HFFc6 (cell line): ENCODE measurements at places on chromosomes 2 and 18.
A peak's percentile ranks its signal among the peaks of the same experiment; 100 is the strongest.

DNA sequence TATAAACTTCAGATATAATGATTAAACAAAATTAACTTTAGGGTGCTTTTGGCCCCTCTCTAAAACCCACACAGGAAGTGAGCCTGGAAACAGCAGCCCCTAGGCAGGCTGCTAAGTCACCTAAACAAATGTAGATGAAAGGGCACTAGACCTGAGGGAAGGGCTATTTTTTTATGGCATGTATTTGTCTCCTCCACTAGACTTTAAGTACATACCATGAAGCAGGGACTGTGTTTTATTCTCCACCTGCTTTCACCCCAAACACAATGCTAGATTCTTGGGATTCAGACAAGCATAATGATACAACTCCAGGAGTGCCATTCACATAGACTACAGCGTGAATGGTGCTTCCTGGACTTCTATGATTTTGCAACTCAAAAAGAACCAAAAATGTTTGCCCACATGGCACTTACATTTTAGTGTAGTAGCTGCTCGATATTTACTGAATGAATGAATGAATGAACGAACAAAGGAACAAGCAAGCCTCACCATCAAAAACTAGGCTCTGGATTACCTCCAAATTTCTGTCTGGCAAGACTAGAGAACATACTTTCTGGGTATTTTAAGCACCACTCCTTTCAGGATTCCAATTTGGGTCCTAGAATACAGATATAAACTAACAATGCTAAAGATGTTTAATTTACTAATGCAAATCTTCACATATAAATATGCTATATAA, 10.1 kb downstream of the ATAD2B start:
- no peak for DNase-seq

GRCh38 chr2:28447943-28448792, 47.7 kb upstream of the PLB1 start:
- peak; percentile 88 for DNase-seq

GRCh38 chr2:179410552-179411356, 146.1 kb upstream of the SESTD1 start:
- peak; percentile 58 for DNase-seq

- DNase-seq: no peak
Measured at GRCh38 chr2:173149491-173149890, 73.8 kb downstream of the MAP3K20 start.

DNA sequence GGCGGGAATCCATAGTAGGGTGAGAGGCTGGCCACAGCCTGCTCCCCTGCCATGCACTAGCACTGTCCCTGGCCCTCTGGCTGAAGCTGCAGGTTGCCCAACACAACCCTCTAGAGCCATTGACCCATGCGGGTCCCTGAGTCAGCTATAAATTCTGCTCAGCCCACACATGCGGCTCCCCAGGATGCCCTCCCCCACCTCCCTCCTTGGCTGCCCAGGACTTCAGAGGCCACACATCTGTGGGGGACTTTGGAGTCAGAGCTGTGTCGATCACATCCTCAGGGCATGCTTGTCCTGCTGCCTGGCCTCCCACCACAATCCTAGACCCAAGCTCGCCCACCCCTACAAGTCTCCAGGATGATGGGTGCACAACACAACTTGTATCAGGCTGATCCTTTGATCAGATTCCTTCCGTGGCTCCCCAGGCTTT, 97.0 kb downstream of the TFCP2L1 start:
- DNase-seq: no peak

- peak; percentile 57 for DNase-seq
Measured at GRCh38 chr2:28360718-28361293, 31.9 kb upstream of the FOSL2 start.

GRCh38 chr2:4219571-4219970, 516.2 kb downstream of the DCDC2C start:
- no peak for DNase-seq

DNA sequence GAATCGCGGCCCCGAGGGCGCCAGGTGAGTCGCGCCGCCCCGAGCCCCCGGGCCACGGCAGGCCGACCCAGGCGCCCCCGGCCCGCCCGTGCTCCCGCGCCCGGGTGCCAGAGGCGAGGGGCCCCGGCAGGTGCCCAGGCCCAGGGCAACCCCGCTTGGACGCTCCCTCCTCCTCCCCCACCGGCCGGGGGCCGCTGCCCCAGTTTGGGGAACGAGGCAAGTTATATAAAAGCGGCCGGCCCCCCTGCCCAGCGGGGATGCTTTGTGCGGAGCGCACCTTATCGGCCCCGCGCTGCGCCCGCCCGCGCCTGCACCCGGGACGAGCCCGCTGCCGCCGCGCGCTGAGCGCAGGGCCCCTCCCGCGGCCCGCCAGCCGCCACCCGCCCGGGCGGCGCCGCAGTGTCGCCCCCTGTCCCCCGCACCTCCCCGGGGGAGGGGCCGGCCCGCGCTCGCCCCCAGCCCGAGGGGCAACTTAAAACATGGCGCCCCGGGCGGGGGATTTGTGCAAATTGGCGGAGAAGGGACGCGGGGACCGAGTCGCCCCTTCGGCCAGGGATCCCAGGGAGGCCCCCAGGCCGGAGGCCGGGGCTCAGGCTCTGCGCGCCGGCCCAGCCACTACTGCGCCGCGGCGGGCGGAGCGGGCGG, 639 bp downstream of the EPB41L3 start:
- DNase-seq: no peak

DNA sequence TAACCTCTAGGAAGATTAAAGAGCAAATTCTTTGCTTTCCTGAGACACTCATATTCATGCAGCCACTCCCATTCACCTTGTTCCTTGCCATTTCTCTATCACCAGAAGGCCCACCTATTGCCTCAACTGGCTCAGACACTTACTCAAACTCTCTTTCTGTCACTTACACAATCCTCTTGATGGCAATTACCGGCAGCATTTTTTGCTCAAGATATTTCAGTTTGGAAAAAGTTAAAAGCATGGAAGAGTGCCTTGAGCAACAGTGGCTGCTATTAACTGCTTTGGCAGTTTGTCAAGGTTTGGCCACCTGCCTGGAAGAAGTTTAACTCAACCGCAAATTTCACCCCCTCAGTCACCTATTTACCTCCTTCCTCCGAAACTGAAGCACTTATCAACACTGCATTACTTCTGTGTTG, 1104.0 kb upstream of the PIK3C3 start:
- no peak for DNase-seq

DNA sequence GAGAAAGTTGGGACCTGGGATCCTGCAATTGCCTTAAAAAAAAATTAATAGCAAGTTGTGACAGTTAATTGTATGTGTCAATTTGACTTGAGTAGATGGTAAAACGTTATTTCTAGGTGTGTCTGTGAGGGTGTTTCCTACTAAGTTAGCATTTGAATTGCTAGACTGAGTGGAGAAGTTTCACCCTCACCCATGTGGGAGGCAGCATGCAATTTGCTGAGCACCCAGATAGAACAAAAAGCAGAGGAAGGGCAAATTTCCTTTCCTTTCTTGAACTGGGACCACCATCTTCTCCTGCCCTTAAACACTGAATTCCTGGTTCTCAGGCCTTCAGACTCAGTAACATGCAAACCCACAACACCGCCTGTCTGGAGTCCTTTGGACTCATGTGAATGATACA, 455.7 kb downstream of the GALR1 start:
- DNase-seq: no peak

DNA sequence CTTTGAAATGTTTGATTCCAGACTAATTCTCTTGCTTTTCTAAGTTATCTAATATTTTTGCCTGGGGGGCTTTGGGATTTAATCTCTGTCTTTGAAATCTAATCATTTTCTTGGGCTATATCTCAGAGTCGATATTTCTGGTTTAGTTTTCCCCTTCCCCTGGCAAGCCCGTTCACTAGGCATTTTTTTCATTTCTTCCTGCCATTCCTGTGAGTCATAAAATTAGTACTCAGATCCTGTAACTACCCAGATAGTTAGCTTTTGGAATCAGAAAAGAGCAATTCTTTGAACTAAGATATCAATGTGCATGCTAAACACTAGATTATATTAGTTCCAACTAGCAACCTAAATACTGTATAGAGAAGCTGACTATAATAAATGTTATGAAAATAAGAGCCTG, 29.4 kb upstream of the RNF149 start:
- peak; percentile 32 for DNase-seq

GRCh38 chr2:68438455-68439303, 28.4 kb downstream of the FBXO48 start:
- DNase-seq: no peak

DNA sequence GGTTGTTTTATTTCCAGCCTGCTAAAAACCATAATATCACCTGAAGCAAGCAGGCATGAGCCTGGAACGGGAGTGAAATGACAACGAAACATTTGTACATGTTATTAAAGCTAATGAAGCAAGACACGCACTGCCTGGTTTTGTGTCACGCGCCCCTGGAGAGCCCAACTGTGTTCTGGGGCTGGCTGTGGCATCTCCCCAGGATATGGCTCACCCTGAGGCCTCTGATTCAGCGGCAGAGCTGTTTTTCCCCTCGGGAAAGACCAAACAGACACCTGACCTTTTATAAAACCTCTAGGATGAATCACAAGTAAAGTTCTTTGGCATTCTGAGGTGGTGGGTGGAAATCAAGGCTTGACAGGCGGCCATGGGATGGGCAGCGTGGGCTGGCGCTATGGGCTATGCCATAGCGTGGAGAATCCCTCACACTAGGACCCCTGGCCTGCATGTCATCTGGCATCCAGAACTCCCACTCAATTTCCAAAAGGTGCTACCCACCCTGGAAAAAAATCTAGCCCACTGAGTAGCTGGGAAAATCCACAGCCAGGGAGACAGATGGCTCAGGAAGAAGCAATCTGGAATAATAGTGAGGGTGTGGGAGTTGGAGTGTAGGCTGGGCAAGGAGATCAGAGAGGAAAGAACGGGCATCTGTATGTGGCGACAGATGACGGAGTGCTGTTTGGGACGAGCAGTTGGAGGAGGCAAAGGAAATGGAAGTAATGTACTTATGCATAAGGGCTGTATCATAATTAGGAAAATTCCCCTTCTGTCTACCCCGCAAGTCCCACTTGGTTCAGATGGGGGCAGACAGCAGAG, 262.0 kb downstream of the AFF3 start:
- peak; percentile 86 for DNase-seq

DNA sequence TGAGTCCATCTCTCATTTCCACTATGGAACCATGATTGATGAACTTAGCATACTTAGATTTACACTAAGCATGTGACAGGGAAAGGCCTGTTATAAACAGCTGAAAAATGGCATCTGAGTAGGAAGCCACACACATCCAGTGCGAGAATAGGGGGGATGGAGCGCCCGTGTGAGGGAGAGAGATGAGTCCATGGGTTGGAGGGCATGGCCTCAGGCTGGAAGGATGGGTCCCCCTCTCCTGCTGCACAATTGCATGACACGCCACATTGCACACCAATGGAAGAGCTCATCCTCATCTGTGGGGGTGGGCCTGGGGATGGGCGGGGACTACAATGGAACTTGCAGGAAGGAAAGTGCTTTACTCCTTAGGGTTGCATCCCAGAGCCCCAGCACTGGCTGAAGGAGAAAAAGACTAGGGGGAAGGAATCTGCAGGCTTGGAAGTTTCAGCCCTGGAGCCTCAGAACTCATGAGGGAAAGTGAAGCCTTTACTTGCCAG, 46.4 kb upstream of the CXCR4 start:
- DNase-seq: no peak

DNA sequence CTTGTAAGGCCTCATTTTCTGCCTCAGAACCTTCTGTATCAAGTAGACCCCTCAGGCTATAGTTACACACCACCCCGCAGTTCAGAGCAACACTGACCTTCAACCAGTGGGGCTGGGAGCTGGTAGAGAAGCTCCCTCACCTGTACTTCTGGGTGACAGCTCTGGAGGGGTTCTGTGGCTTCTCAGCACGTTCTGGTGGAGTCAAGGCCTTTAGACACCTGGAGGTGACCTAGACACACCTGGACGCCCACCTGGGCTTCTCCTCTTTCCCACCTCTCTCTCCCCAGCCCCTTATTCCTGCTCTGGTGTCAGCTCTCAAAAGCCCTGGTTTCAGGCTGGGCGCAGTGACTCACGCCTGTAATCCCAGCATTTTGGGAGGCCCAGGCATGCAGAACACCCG, 7.3 kb upstream of the CIB4 start:
- no peak for DNase-seq

DNA sequence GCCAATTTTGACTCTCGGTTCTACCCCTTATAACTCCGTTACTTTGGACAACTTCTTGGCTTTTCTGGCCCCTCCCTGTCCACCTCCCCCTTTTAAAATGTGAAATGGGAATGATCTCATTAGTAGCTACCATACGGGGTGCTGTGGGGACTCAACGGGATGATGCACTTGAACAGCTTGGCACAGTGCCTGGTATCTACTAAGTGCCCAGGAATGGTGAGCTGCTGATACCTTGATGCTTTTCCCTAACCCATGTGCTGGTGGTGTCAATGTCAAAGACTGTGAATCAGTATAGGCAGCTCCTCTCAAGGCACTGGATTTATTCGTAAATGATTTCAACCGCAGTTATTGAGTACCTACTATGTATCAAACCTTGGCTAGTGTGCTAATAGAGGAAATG, 204.2 kb downstream of the LOXHD1 start:
- peak; percentile 34 for DNase-seq

DNA sequence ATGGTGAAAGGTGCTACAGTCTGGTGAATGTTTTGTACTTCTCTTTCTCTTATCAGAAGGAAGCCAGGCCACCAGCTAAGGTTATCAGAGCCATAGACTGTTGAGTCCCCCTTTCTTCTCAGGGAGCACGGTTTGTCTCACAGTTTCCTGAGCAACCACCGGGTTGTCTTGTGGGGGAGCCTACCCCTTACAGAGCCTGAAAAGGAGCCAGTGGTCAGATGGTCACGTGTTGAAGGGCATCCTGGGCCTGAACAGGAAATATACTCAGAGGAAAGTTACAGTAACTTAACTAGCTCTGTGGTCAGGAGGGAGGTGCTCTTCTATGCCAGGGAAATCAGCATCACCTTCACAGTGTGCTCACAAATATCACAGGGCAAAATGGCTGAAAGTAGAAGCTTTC, 11.6 kb downstream of the CD28 start:
- DNase-seq: no peak

GRCh38 chr2:230668184-230668938, 44.3 kb upstream of the CAB39 start:
- no peak for DNase-seq

DNA sequence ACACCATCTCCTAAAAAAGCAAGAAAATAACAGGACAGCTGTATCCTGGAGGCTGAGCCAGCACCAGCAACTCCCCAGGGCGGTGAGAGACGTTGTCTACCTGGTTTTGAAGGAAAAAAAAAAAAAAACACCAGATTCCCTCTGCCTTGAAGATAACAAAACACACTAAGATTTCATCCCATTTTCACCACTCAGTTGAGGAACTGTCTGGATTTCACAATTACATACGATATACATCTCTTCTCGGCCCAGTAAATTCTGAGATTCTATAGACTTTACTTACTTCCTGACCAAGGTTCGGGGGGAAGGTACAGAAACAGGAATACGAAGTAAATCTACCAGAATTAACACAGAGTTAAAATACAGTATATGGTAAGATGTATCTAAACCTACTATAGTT, 8.5 kb downstream of the ZNF516 start:
- DNase-seq: no peak

DNA sequence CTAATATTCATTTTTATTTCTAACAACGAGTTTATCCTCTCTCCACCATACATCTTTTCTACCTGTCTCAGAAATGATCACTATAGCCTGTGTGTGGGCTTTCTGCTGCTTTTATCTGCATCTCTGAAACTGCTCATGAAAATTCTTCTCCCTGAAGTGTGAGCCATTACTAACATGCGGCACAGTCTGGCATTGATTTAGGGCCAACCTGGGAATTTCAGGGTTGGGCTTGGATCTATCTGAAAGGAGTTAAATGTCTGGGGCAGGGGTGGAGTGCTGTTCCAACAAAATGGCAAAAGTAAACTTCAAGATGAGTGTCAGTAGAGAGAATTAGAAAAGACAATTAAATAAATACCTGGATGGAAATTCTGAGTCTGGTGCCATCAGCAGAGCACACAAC, 198.2 kb upstream of the OSR1 start:
- no peak for DNase-seq
